Neural crest cell (in vitro differentiated cells): ENCODE measurements at places on chromosomes 6 and 20. TPM values are rescaled to one million over a fixed set of nuclear protein-coding genes. Genes with fewer than 3 reads are reported as not detected.

The HCRTR2 gene
- not detected in 2 replicates for total RNA-seq

The SLC22A1 gene
- total RNA-seq = 1.7 and 2.1 TPM in 2 replicates

- H3K36me3 ChIP-seq = no peaks in the 10 kb centered on the region
- no peak for DNase-seq
- H3K4me1 ChIP-seq = peaks cover 14% of the 10 kb centered on the region
- H3K27ac ChIP-seq = no peak overlapping the region
These were observed 15.2 kb downstream of the TUBB2B start for GRCh38 chr6:3212261-3212660.

DNA sequence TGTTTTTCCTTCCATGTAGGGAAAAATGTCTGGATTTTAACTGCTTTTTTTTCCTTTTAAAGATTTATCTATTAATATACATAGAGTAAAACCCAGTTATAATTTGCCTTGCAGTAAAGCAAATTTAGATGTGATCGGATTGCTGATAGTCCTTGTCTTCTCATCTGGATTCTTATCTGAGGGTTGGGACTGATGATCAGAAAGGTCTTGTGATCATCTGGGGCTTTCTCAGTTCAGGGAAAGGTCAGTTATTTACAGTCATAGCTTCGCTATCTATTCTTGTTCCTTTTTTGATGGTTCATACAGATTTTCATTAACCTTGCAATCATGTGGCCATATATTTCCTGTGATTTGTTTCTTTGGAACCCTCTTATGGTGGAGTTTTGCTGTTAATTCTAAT is 63.8 kb upstream of the CLDN20 start:
- no peak for DNase-seq
- H3K4me1 ChIP-seq = peaks cover 16% of the 10 kb centered on the region
- H3K27me3 ChIP-seq = no peaks in the 10 kb centered on the region
- no peak overlapping the region for H3K4me3 ChIP-seq

- DNase-seq = no peak
- no peaks in the 10 kb centered on the region for H3K27me3 ChIP-seq
- H3K27ac ChIP-seq = no peak overlapping the region
- H3K36me3 ChIP-seq = no peaks in the 10 kb centered on the region
- H3K4me1 ChIP-seq = peaks cover 17% of the 10 kb centered on the region
These were observed 153.5 kb upstream of the SCGN start for GRCh38 chr6:25498505-25498904.

GRCh38 chr6:112360498-112360897 is 13.4 kb downstream of the RFPL4B start:
- peak overlapping the region; percentile 76 for H3K27ac ChIP-seq
- H3K4me1 ChIP-seq = peaks cover 28% of the 10 kb centered on the region
- no peak overlapping the region for H3K4me3 ChIP-seq
- H3K36me3 ChIP-seq = peaks cover 6% of the 10 kb centered on the region
- DNase-seq = no peak
- H3K27me3 ChIP-seq = no peaks in the 10 kb centered on the region

The BTN1A1 gene
- total RNA-seq = not detected in 2 replicates

DNA sequence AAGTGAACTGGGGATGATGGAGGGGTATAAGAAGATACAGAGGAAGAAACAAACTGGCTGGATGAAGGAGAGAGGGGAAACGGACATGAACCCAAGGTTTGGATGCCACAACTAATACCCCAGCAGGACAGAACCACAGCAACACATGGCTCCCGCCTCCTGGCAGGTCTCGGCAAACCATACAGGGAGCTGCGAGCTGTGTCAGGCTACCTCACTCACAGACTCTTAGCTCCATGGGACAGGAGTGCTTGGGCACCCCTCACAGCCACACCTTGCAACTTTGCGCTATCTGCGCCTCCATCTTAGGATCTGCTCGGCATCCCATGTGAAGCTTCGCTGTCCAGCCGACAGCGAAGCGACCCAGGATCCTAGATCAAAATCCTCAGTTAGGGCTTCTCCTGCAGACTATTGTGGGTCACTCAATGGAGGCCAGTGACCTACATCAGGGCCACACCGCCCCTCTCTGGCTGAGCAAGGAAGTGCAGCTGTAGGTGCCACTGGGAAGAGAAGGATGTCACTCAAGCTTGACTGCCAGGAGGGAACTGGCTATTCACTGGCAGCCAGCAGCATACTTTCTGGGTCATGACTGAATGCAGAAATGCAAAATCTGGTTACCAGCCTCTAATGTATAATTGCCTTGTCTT is 174.4 kb upstream of the RIN2 start:
- no peaks in the 10 kb centered on the region for H3K36me3 ChIP-seq
- peaks cover 37% of the 10 kb centered on the region for H3K27me3 ChIP-seq
- H3K27ac ChIP-seq = no peak overlapping the region
- H3K4me1 ChIP-seq = no peaks in the 10 kb centered on the region
- peak; percentile 85 for DNase-seq
- no peak overlapping the region for H3K4me3 ChIP-seq

DNA sequence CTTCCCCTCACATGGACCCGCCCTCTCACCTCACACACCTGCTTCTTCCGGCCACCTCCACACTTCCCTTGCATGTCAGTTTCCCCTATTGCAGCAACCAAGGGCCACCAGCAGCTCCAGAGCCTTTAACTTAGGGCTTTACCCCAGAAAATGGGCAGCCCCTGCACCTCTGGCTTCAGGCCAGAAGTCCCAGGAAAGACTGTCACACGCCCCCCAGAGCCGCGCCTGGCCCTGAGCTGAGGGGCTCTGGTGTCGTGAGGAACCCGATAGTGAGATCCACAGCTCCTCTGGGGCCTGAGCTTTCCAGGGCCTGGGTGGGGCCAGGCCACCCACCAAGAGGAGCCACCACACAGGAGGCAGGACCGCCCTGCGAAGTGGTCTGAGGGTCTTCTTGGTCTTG is 182.4 kb downstream of the DLL1 start:
- no peak overlapping the region for H3K4me3 ChIP-seq
- peaks cover 24% of the 10 kb centered on the region for H3K27me3 ChIP-seq
- peaks cover 2% of the 10 kb centered on the region for H3K36me3 ChIP-seq
- H3K4me1 ChIP-seq = no peaks in the 10 kb centered on the region
- DNase-seq = no peak
- H3K27ac ChIP-seq = no peak overlapping the region

The EEF1A2 gene
- total RNA-seq = 4.5 and 4.6 TPM in 2 replicates

DNA sequence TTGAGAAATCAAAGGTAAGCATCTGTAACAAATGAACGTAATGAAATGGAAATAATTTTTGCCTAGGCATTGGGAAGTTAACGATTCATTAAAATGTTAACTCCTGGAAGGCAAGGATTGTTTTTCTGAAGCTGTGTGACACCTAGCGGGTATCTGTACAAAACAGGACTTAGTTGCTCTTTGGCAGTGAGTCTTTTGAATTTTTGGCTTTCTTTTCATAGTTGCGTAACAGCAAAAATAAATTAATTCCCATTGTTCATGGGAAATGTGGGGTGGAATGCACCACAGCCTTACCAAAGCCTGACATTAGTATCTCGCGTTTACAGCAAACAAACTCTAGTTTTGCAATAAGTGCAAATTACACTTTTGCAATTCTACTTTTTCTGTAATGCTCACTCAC is 92.7 kb upstream of the DTNBP1 start:
- H3K27ac ChIP-seq = no peak overlapping the region
- no peaks in the 10 kb centered on the region for H3K4me1 ChIP-seq
- no peaks in the 10 kb centered on the region for H3K27me3 ChIP-seq
- DNase-seq = no peak
- H3K4me3 ChIP-seq = no peak overlapping the region

GRCh38 chr6:146902846-146903245 is 301.4 kb upstream of the STXBP5 start:
- no peak overlapping the region for H3K27ac ChIP-seq
- no peak for DNase-seq
- H3K27me3 ChIP-seq = no peaks in the 10 kb centered on the region
- no peaks in the 10 kb centered on the region for H3K4me1 ChIP-seq
- no peaks in the 10 kb centered on the region for H3K36me3 ChIP-seq

- DNase-seq = no peak
- H3K27me3 ChIP-seq = no peaks in the 10 kb centered on the region
- H3K36me3 ChIP-seq = no peaks in the 10 kb centered on the region
These were observed 29.2 kb downstream of the C6orf58 start for GRCh38 chr6:127606131-127606562.

DNA sequence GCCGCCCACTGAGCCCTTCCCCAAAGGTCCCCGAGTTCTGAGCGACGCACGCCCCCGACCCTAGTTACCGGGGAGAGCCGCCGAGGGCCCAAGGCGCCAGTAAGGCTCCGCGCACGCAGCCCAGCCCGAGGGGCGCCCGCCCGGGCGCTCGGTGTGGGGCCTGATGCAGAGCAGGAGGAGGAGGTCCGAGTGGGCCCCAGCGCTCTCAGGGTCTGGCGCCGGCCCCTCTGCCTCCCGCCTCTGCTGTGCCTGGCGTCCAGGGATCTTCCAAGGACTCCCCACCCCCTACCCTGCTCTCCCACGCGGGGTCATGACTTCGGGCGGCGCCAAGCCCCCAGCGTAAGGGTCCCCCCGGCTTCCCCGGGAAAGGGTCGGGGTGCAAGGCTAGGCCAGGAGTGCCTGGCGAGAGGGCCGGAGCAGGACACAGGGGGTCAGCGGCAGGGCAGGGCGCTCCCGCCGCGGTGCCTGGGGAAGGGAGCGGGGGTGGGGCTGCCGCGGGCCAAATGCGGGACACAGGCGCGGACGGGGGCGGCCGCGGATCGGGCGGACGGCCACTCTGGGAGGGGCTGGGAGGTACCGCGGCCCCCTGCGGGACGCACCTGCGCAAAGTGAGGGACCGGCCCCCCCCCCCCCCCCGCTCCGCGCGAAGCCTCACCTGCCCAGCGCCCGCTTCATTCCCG is 637 bp downstream of the ABHD12 start:
- peak overlapping the region; percentile 90 for H3K4me3 ChIP-seq
- peak; percentile 43 for DNase-seq
- H3K27me3 ChIP-seq = no peaks in the 10 kb centered on the region
- peaks cover 7% of the 10 kb centered on the region for H3K36me3 ChIP-seq
- H3K27ac ChIP-seq = no peak overlapping the region

The PGC gene
- total RNA-seq = not detected in 2 replicates

DNA sequence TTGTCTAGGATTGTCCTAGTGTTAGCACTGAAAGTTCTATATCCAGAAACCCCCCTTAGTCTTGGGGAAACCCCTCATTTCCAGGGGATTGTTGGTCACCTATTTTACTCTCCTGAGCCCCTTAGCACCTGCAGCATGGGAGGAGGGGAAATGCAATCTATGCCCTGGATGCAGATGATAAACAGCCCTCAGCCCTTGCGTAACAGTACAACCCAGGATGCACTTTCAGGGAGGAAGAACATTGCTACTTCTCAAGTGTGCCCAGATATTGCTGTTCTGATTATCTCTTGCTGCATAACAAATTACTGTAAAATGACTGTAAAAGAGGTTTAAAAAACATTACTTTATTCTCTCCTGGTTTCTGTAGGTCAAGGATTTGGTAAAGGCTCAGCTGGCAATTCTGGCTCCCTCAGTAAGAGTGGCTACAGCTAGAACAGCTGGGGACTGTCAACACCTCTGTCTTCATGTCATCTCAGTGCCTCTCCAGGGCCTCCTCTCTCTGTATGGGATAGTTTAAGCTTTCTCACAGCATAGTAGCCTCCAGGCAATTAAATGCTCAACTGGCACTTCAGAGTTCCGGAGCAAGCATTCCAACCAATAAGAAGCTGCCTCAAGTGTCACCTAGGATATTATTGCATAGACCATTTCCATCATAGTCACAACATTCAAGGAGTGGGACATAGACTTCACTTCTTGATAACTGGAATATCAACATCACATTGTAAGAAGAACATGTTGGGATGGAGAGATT is 117.8 kb upstream of the FOXO3 start:
- no peaks in the 10 kb centered on the region for H3K36me3 ChIP-seq
- no peak overlapping the region for H3K4me3 ChIP-seq
- no peak overlapping the region for H3K27ac ChIP-seq
- H3K4me1 ChIP-seq = no peaks in the 10 kb centered on the region
- H3K27me3 ChIP-seq = no peaks in the 10 kb centered on the region
- no peak for DNase-seq

The CST3 gene
- total RNA-seq = 145 and 146 TPM in 2 replicates

DNA sequence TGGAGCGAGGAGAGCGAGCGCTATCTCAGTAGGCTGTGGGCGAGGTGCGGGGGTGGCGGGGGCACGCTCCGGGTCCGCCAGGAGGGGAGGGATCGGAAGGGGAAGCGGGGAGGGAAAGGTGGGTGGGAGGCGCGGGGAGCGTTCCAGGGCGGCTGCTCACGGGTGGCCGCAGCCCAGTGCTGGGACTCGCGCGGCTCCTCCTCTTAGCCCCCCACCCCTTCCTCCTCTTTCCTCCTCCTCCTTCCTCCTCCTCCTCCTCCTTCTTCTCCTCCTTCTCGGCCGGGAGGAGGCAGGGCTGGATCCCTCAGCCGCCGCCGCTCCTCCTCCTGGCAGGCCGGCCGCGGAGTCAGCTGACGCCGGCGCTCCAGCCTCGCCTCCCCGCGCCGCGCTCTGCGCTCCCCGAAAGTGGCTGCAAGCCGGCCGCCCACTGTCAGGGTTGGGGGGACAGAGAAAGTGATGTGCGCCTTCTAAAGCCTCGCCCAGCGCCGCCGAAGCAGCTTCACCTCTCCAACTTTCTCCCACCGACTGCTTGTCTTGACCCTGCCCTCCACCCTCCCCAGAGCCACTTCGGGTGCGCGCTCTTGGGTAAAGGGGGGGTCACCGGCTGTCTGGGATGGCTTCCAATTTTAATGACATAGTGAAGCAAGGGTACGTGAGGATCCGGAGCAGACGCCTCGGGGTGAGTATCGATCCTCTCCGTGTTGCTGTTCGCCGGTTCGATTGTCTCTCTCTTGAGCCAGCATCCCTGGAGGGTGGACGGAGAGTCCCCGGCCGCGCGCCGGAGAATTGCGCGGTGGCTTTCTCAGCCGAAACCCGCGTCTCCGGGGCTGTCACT is at the start of gene DOK5:
Gene DOK5 (plus strand): TSS at position 260 of the 835 bp plus-strand sequence. CDS start 354 bp downstream, at position 614.
- H3K4me3 ChIP-seq = peak within 1 kb of the TSS; percentile 96
- H3K27ac ChIP-seq = no peak within 1 kb of the TSS
- peaks cover 31% of the 10 kb centered on the region for H3K4me1 ChIP-seq
- peak; percentile 31 for DNase-seq

The ZHX3 gene
- 13.0 and 14.3 TPM in 2 replicates for total RNA-seq

GRCh38 chr6:3884007-3884745 is 35.0 kb downstream of the FAM50B start:
- no peaks in the 10 kb centered on the region for H3K36me3 ChIP-seq
- H3K4me3 ChIP-seq = no peak overlapping the region
- H3K4me1 ChIP-seq = peaks cover 15% of the 10 kb centered on the region
- no peaks in the 10 kb centered on the region for H3K27me3 ChIP-seq
- peak overlapping the region; percentile 82 for H3K27ac ChIP-seq
